ENCODE measurements at places on chromosomes 5 and 9.

- no peak for DNase-seq
These were observed 270.0 kb downstream of the NSG2 start for GRCh38 chr5:174315471-174315870.

DNA sequence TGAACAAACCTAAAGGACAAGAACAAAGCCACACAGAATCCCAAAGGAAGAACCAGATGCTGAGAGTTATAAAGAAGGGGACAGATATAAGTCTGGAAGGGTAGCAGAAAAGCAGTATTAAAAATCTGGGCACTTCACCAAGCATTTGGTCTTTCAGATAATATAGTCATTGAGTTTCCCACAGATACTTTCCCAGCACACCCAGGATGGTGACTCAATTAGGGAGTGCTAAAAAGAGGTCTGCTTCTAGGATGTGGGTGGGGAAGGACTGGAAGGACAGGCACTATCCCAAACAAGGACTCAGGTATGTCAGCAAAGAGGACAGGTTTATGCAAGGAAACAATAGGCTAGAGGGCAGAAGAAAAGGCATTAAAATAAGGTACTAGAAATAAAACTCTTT is 59.3 kb downstream of the DIAPH1 start:
- DNase-seq = no peak

- no peak for DNase-seq
These were observed 24.6 kb upstream of the PANK3 start for GRCh38 chr5:168603746-168604145.

DNA sequence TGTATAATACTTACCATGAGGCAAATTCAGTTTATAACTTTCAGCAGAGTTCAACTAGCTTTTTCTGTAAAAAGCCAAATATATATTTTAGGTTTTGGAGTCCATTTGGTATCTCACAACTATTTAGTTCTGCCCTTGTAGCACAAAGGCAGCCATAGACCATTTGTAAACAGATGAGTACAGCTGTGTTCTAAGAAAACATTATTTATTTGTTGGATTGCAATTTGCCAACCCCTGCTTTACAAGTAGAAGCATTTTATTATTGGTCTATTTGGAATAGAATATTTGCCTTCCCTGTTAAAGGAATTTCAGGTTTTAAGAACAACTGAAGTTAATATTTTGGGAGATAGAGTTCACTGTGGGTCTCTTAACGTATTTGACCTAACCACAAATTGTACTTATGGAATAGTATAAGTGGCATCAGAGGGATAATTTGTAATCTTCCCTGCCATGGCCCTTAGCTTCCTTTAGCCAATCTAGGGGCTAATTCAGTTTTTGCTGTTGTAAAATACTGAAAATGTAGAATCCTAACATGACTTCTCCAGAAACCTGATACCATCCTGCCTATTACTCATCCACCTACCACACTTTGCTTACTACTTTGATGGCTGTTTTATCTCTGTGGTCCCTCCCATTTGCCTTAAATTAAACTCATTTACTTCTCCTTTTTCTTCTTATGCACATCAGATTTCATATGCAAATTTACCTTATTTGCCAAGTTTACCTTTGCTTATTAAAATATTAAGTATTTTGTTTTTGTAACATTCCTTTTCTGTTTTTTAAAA is 109.2 kb downstream of the DMXL1 start:
- no peak for DNase-seq

- DNase-seq = no peak
These were observed 31.1 kb upstream of the ADAMTSL1 start for GRCh38 chr9:18442629-18443491.

- no peak for DNase-seq
These were observed 79.5 kb downstream of the RIC1 start for GRCh38 chr9:5708414-5708813.

GRCh38 chr5:113043491-113043931 is 66.9 kb downstream of the DCP2 start:
- no peak for DNase-seq
